ENCODE measurements at places on chromosomes 12 and 14. TPM values are rescaled to one million over a fixed set of nuclear protein-coding genes. Genes with fewer than 3 reads are reported as not detected.
A peak's percentile ranks its signal among the peaks of the same experiment; 100 is the strongest.

GRCh38 chr14:89740241-89740640 lies 214.3 kb downstream of the EFCAB11 start:
- H3K36me3 ChIP-seq: no peaks in the 10 kb centered on the region
- no peak for DNase-seq
- no peak overlapping the region for H3K27ac ChIP-seq
- H3K4me1 ChIP-seq: no peaks in the 10 kb centered on the region
- no peaks in the 10 kb centered on the region for H3K27me3 ChIP-seq
- no peak overlapping the region for H3K4me3 ChIP-seq

- no peak for DNase-seq
- H3K4me1 ChIP-seq: no peaks in the 10 kb centered on the region
- no peak overlapping the region for H3K4me3 ChIP-seq
- H3K36me3 ChIP-seq: no peaks in the 10 kb centered on the region
- H3K27me3 ChIP-seq: no peaks in the 10 kb centered on the region
Observed at GRCh38 chr12:127293507-127294310, 973.3 kb upstream of the TMEM132C start.

DNA sequence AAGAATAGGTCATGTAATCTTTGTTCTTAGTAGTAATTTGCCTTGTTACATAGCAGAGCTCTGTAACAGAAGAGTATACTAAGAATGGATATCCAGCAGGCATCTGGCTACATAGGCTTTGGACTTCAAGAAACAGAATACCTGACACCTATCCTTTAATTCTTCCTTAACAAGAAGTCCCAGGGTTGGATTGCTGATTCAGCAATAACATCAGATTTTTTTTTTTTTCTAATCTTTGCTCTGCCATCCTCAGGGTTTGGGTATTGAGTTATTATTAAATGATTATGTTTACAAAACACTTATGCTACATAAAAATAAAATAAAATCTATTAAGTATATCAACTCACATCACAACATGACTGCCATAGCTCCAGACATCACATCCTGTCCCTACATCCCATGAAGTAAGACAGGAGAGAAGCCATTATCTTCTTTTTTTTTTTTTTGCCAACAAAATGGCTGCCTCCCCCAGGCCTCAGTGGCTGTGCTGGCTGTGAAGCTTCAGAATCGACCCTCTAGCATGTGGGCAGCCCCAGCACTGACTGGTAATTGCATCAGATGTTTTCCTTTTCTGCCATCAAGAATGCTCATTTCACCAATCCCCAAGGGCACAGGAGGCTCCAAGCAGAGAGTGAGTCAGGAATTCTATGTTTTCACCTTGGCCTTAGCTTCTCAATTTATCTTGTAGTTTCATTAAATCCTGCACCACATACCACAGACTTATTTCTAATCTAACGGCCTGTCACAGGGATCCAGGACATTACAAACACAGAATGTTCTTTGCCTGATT lies 186.2 kb downstream of the DICER1 start:
- no peaks in the 10 kb centered on the region for H3K27me3 ChIP-seq
- peak overlapping the region; percentile 46 for H3K27ac ChIP-seq
- no peaks in the 10 kb centered on the region for H3K36me3 ChIP-seq
- peaks cover 4% of the 10 kb centered on the region for H3K4me1 ChIP-seq
- DNase-seq: no peak

Gene RNASE2
- 0.91 TPM for total RNA-seq

Gene C12orf50
- total RNA-seq: not detected

All from gastrocnemius medialis (tissue), 4 donors.